ENCODE measurements at places on chromosomes 16 and 17.
A peak's percentile ranks its signal among the peaks of the same experiment; 100 is the strongest.

DNA sequence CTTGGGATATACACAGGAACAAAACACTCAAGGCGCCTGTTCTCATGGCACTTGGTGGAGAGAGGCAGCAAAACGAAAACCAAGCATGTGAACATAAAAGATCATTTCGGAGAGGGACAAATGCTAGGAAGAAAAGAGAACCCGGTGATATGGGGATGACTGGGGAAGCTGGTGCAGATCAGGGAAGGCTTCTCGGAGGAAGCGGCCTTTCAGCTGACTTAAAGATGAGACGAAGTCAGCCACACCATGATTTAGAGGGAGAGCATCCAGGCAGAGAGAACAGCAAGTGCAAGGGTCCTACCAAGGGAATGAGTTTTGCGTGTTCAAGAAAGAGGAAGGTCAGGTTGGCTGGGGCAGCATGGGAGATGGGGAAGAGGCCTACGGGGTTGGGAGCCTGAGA lies 250.9 kb downstream of the KATNIP start:
- DNase-seq: no peak

DNA sequence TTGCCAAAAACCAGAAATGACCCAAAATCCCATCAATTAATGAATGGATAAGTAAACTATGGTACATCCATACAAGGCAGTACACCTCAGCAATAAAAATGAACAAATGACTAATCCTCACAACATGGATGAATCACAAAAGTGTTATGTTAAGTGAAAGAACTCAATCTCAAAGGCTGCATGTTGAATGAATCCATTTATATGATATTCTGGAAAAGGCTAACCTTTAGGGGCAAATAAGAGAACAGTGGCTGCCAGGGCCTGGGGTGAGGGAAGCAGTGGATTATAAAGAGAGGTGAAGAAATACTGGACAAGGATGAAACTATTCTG lies 46.1 kb upstream of the MSI2 start:
- no peak for DNase-seq

DNA sequence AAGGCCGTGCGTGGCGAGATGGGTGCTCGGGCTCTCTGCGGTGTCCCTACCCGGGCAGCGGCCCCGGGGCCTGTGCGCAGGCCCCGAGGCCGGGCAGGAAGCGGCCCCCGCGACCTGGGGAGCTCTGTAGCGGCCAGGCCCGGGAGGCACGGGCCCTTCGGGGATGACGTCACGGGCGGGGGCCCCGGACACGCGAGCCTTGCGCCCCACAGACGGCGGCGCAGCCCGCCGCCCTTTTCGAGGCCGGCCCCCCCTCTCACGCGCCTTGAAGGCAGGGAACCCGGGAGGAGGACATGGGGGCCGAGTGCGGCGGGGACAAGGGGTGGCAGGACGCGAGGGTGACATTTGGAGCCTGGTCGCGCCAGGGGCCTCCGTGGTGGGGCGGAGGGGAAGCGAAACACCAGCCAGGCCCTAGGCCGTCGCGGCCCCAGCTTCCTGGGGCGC lies 1.1 kb downstream of the RAI1 start:
- DNase-seq: peak; percentile 50

DNA sequence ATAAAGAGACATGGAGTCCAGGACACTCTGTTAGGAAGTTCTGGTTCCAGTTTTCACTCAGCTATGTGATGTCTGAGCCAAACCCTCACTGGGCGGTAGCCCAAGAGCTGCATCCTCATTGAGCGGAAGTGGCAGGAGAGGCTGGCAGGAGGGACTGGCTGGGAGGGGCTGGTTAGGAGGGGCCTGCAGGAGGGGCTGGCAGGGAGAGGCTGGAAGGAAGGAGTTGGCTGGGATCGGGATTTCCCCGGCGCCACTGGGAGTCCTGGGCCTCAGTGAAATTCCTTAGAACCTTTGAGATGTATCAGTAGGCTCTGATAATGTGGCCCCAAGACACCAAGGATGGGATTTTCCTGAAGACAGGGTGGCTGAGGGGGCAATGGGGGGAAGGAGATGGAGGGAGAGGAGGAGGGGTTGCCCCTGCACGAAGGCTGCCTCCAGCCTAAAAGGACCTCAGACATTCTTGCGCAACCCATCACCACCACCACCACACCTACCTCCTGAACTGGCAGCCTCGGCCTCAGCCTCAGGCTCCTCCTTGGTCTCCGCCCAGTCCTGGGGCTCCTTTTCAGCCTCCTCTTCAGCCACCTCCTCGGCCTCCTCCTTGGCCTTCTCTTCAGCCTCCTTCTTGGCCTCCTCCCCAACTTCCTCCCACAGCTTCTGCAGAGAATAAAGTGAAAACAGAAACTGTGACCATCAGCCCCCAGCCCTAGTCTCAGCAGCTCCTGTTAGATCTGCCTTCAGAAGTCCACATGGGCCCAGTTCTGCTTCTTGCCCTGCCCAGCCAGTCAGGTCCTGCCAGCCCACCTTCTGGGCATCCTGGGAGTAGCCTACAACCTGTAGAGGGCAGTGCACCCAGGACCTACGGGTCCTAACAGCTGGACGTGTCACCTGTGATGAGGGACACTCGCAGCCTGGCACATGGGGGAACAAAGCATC lies 31.7 kb downstream of the CNGB1 start:
- DNase-seq: peak; percentile 89

GRCh38 chr16:68286153-68287074 lies 22.1 kb downstream of the SLC7A6 start:
- no peak for DNase-seq

GRCh38 chr17:38926293-38927070 lies 1.1 kb downstream of the LASP1NB start:
- peak; percentile 37 for DNase-seq

DNA sequence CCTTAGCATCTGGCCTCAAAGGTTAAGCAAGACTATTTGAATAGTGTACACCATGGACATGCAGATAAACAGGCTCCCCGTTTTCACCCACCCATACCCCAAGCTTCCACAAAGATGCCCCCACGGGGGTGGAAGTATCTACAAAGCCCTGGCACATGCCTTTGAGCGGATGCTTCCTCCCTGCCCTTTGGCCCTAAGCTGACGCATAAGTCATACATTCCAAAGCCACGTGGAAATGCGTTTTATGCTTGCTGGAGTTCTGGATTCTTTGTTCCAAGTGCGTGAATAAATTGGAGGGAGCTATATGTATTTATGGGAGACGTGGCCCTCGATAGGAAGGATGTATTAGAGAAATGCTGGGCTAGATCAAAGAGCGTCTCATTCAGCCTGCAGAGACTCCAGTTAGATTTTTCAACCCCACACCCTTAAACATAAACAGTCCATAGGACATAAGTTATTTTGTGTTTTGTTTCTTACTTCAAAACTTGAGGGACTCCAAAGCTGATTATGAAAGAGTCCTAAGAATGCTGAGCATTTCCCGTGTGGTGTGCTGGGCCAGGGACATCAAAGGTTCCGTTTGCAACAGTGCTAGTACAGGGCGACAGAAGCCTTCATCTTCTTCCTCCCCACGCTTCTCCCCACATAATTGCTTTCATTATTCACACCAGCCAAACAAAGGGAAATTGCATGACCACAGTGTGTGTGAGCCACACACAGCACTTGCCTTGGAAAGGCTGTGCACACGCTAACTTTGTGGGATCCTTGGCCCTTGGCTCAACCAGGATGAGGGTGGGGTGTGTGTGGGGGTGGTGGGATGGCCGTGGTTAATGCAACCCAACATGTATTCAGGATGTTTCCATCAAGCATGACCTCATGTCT lies 73.6 kb downstream of the WIPI1 start:
- DNase-seq: peak; percentile 96

- peak; percentile 82 for DNase-seq
Observed at GRCh38 chr16:3999479-4000325, 116.5 kb downstream of the ADCY9 start.
